ENCODE measurements at places on chromosomes 1 and 21.

GRCh38 chr1:235841938-235842545, 24.7 kb downstream of the LYST start:
- no peak for DNase-seq

GRCh38 chr1:203200916-203201315, 14.4 kb upstream of the CHI3L1 start:
- DNase-seq = no peak

DNA sequence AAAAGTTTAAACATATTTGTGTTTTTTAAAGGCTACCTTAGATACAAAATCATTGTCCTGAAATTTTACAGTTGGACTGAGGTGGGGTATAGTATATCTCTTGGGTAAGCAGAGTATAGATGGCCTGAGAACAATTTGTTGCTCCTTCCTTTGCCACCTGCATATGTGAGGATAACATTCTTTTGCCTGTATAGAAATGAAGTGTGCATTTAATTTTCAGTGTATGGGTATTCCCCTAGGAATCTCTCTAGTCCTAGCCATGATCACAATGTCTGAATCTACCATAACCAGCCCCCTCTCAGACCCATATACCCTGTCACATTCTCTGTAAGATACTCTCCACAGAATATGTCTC, 1.9 kb upstream of the FCGR2A start:
- no peak for DNase-seq

GRCh38 chr1:78787544-78787943, 137.9 kb downstream of the IFI44 start:
- DNase-seq = no peak

- DNase-seq = no peak
Measured at GRCh38 chr1:64956010-64956640, 10.2 kb downstream of the JAK1 start.

GRCh38 chr1:247919952-247920351, at the start of gene OR2T8:
Gene OR2T8 (plus strand): TSS chr1:247920252. CDS start chr1:247921018, 766 bp downstream.
- no peak for DNase-seq

GRCh38 chr1:204380293-204380831, 20.6 kb upstream of the PLEKHA6 start:
- DNase-seq = no peak

GRCh38 chr21:45855248-45855811, 126.2 kb upstream of the COL6A1 start:
- no peak for DNase-seq

GRCh38 chr1:211537253-211537652, 41.7 kb downstream of the SLC30A1 start:
- DNase-seq = no peak

DNA sequence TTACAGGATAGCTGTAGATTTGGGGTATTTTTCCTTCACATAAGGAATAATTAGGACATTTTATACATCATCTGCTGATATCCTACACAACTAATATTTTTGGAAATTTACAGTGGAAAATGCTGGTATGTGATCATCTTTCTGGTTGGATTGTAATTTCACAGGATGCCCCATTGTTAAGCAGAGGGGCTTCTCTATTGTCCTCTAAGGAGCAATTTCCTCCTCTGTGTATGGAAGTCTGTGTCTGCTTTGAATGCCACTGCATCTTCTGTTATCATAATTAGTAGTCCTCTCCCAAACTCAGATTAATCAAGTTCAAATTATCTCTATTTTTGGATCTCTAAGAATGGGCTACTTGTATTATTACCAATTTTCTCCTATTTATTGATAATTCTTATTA, 988.1 kb upstream of the B3GALT2 start:
- no peak for DNase-seq

GRCh38 chr1:41664861-41665640, 180.6 kb upstream of the EDN2 start:
- peak; percentile 39 for DNase-seq

Measured in HCT116 (cell line).